ENCODE measurements at places on chromosomes 12 and 14. TPM values are rescaled to one million over a fixed set of nuclear protein-coding genes. Genes with fewer than 3 reads are reported as not detected.

The LMO3 gene
- 1,227 TPM for total RNA-seq

DNA sequence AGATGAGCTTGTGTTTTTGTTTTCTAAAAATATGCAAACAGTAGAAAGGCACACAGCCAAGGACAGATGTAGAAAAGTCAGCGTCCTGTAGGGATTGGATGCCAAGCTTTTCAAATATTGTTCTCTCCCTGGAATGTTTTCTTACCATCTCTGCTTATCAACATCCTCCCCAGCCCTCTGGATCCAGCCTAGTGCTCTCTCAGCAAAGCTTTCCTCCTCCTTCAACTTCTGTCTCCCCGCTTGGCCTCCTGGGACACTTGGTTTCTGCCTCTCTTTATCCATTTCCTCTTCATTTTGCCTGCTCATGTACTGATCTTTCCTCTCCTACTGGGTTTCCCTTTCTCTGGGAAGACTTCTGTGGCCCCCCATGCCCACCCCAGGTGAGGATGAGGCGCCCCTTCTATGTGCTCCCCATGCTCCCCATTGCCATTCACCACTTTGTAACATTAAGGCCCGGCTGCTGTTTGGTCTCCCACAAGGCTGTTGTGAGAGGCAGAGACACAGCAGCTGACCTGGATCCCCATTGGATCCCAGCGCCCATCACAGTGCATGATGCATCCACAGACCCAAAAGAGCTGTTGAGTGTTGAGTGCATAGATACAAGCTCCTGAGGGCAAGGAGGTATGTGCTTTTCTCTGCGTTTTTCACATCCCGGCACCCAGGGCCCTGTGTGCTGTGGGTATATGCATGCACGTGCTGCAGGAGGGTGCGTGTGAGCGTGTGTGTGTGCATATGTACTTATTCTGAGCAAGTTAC lies 38.2 kb downstream of the EVL start:
- no peak for DNase-seq

The STYK1 gene
- 2.9 TPM for total RNA-seq

DNA sequence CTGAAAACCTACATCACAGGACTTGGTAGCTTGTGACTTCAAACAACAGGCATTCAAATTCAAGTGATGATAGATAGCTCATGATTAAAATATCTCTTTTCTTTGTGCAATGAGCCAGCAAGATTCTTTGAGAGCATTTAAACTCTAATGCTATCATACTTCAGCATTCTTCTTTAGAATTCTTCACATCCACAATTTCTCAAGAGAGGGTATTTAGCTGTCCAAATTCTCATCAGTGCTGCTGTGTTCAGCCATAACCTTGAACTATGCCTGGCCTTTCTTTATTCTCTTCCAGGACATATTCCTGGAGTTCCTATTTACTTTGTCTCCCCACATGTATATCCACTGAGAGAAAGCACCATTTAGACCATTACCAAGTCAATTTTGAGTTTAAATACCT lies 321.1 kb downstream of the EGLN3 start:
- DNase-seq: no peak

The PEX5 gene
- 71.7 TPM for total RNA-seq

The ATP5MC2 gene
- 73.0 TPM for total RNA-seq

- no peak for DNase-seq
Measured at GRCh38 chr12:51884676-51885229, 3.1 kb upstream of the ANKRD33 start.

- DNase-seq: no peak
Measured at GRCh38 chr12:58248599-58248998, 307.2 kb downstream of the ATP23 start.

- DNase-seq: no peak
Measured at GRCh38 chr14:58243790-58244555, 670 bp upstream of the PSMA3 start.

- DNase-seq: no peak
Measured at GRCh38 chr12:97960741-97961608, 498.4 kb downstream of the RMST start.

DNA sequence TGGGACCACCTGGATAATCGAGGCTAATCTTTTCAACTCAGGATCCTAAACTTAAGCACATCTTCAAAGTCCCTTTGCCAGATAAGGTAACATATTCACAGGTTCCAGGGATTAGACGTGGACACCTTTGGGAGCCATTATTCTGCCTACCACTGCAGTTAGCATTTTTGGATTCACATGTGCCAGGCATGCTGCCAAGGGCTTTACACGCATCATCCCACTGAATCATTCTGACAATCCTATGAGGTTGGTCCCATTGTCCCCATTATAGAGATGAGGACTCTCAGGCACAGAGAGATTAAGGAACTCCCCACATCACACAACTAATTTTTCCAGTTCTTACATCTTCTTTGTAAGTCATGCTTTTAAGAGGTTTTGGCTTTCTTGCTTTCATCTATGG lies 34.5 kb downstream of the RTN1 start:
- no peak for DNase-seq

DNA sequence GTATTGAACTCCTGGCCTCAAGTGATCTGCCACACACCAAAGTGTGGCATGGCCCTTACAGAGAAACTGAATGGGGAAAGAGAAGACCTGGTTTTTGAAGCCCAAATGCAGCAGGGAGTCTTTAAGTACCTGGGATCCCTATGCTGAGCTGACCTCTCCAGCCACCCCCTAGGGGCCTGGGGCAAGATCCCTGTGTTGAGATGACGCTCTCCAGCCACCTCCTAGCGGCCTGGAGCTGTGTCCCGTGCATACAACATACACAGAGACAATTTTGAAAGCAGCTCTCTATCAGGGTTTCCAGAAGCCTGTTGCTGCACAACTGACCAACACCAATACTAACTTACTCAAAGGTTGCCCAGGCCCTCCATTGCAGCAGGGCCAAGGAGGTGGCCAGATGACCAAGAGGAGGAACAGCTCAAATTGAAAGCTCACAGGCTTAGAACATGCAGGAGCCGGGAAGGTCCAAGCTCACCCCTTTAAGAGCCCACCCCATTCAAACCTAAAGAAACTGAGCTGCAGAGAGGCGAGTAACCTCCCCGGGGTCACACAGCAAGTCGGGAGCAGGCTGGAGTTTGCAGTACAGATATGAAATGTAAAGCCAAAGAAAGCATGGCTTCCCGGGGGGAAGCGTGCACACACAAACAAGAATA lies 31.5 kb downstream of the TTC7B start:
- no peak for DNase-seq

The GPR68 gene
- total RNA-seq: 4.9 TPM

DNA sequence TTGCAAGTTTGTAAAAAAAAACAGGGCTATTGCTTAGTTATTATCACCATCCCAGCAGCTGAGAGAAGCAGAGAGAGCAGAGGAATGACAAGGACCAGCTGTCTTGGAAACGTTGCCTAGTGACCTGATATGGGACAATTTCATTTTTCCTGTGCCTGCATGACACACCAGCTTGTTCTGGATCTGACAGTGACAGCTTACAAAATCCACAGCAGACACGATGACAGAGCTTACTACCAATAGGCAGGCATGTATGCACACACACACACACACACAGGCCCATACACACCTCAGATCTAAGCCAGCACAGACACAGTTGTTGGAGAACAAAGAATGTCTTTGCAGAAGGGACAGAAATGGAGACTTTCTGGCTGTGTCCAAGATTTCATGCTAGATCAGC lies 25.4 kb downstream of the HSPB8 start:
- no peak for DNase-seq

The DPY19L2 gene
- total RNA-seq: 36.3 TPM

The OTOGL gene
- 0.41 TPM for total RNA-seq

The CIROP gene
- not detected for total RNA-seq

DNA sequence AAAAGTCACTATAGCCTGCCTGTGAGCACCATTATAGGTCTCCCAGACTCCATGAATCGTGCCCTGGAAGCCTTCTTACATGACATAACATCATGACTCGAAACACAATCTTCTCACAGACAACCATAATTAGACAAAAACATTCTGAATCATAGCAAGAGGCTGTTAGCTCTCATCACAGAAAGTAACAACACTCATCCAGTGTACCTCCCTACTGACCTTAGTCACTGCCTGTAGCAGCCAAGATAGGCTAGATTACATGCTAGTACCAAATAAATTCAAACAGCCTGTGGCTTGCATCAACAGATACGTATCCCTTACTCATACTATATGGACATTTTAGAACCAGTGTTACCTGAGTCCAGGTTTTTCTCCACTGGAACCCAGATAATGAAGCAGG lies 663.8 kb upstream of the FOXG1 start:
- no peak for DNase-seq

- DNase-seq: no peak
Measured at GRCh38 chr12:55719371-55719770, 822 bp upstream of the RDH5 start.

The TMEM30B gene
- under 0.01 TPM for total RNA-seq

The DIO2 gene
- 21.2 TPM for total RNA-seq

- DNase-seq: no peak
Measured at GRCh38 chr14:94728950-94729349, 41.0 kb downstream of the GSC start.

- no peak for DNase-seq
Measured at GRCh38 chr12:130847112-130847511, 8.1 kb upstream of the STX2 start.

The GLT1D1 gene
- total RNA-seq: 11.0 TPM

DNA sequence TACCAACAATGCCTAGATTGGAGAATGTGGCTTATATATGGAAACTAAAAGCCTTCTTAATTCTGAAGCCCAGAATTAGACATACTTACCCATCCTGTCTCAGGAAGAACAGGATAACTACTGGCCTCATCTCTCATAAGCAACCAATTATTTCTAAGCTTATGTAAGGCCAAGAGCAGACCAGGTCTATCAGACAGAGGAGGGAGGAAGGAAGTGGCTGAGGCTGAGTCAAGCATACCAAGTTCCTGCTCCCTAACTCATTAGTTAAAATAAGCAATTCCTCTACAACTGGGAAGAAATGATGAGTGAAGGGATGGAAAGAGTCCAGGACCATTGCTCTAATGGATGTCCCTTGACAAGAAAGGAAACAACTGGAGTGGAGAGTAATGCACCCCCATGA lies 27.0 kb upstream of the INSM2 start:
- no peak for DNase-seq

The RIPK3 gene
- under 0.01 TPM for total RNA-seq

DNA sequence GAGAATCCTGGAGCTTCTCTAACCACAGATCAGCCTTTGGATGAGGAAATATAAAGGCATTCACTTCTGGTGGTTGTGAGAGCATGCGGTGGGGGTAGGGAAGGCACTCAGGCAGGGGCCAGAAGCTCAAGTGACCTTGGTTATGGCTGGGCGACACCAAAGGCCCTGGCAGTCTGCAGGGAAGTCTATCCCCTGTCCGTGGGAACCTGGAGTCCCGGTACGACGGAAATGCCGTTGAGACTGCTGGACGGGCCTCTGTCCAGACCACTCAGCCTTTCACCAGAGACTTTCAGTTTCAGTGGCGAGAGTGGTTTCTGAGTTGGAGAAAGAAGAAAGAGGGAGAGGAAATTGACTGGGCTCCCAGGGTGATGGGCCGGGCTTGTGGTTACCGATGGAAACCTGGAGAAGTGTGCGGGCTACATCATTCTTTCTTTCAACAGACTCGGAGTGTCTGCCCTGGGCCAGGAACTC lies 20.9 kb downstream of the ISCA2 start:
- DNase-seq: no peak

The PELI2 gene
- total RNA-seq: 36.7 TPM

The RHEBL1 gene
- total RNA-seq: 1.2 TPM

DNA sequence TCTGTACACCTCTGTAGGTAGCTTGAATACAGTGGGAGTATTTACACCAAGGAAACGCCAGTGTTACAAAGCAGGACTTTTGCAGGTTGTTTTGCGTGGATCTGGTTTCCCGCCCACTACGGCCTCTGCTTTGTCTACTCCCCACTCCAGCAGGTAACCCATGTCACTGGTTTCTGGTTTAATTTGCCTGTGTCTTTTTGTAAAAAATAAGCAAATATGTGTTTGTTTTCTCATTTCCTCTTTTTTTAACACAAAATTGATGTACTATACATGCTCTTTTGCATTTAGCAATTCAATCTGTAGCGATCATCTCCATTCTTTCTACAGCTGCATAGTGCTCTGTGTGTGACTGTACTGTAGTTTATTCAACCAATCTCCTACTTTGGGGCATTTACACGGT lies 43.4 kb upstream of the SCN8A start:
- no peak for DNase-seq

GRCh38 chr12:76546889-76547288 lies 12.7 kb downstream of the OSBPL8 start:
- no peak for DNase-seq

GRCh38 chr12:23083267-23083666 lies 458.3 kb downstream of the ETNK1 start:
- no peak for DNase-seq

- DNase-seq: no peak
Measured at GRCh38 chr12:46364300-46364696, 8.3 kb downstream of the SLC38A2 start.

- DNase-seq: peak; percentile 73
Measured at GRCh38 chr12:6827982-6828780, at the start of gene P3H3. Gene P3H3 (plus strand): TSS chr12:6828407. CDS start chr12:6828441, 34 bp downstream.

GRCh38 chr12:76929499-76929898 lies 50.7 kb upstream of the CSRP2 start:
- DNase-seq: no peak

DNA sequence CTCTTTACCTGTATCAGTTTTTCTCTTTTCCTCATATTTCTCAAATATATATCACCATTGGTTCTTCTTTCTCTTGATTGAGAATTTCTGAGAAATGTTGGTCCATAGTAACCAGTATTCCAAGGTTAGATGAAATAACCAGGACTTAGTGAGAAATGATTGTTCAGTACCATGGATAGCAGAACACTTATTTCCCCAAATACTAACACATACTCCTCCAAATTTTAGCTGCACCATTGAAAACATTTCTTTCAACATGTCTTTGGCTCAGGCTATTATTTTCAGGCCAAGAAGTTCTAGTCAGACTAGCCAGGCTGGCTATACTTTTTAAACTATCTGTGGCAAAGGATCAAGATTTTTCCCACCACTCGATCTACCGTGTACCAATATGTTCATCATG lies 113.3 kb downstream of the PTPRO start:
- DNase-seq: no peak

DNA sequence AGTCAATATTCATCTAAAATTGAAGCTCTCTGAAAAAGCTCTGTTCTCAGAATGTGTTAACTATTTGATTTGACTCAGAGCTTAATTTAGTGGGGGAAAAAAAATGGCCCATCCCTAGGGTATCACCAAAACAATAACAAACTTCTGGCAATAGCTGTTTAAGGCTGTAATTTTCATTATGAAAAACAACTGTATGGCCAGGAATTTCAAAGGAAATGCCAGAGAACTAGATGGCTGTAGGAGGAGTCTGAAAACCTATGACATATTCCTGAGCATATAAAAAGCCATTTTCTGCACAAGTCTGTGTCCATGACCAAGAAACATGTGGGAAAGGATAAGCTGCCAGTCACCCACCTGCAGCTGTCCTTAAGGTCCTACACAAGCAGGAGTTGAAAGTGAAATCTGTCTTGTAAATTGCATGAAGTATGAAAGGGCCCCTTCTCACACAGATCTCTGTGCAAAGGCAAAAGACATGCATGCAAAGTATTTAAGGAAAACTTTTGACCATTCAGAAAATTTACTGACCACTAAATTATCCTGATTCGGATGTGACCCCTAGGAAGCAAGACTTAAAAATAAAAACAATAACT lies 299.1 kb downstream of the BTG1 start:
- no peak for DNase-seq

The LIN52 gene
- 18.3 TPM for total RNA-seq

The RNASE3 gene
- total RNA-seq: not detected

Data from frontal cortex (tissue), 4 donors.